K562 (cell line): ENCODE measurements at places on chromosomes 1 and 21. TPM values are rescaled to one million over a fixed set of nuclear protein-coding genes. Genes with fewer than 3 reads are reported as not detected.

DNA sequence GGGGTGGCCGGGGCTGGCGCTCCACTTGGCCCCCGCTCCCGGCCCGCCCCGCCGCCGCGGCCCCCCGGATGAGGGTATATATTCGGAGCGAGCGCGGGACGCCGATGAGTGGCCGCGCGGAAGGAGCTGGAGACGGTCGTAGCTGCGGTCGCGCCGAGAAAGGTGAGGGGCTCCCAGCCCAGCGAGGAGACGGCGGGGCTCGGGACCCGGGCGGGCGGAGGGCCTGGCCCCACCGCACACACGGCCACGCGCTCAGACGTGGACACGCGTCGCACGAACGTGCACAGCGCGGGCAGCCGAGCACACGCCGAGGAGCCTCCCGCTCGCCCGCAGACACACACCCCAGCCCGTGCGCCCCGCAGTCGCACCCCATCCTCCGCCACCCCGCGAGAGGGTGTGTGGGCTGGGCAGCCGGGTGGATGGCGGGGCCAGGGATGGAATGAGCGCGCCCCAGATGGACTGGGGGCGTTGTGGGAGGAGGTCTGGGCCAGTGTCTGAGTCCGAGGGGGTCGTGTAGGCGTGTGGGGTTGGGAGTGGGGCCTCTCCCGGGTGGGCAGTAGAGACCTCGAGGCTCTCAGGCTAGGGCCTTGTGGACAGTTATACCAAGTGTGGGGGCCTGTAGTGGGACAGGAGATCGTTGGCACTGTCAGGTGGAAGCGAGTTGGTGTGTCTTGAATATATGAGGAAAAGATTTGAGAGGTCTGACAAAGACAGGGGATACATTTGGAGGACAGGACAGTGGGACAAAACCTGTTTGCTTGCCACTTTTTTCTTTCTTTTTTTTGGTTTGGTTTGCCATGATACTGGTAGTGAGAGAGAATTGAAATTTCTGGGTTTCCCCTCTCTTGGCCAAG, at the start of gene UAP1:
Gene UAP1 (plus strand): TSS at position 107 of the 854 bp plus-strand sequence. CDS start 4,347 bp downstream, outside the sequence.
- DNase-seq, result no peak
- peak within 1 kb of the TSS; percentile 84 for H3K4me3 ChIP-seq
- peaks cover 19% of the 10 kb centered on the region for H3K4me1 ChIP-seq
- H3K27ac ChIP-seq, result peak within 1 kb of the TSS; percentile 83

DNA sequence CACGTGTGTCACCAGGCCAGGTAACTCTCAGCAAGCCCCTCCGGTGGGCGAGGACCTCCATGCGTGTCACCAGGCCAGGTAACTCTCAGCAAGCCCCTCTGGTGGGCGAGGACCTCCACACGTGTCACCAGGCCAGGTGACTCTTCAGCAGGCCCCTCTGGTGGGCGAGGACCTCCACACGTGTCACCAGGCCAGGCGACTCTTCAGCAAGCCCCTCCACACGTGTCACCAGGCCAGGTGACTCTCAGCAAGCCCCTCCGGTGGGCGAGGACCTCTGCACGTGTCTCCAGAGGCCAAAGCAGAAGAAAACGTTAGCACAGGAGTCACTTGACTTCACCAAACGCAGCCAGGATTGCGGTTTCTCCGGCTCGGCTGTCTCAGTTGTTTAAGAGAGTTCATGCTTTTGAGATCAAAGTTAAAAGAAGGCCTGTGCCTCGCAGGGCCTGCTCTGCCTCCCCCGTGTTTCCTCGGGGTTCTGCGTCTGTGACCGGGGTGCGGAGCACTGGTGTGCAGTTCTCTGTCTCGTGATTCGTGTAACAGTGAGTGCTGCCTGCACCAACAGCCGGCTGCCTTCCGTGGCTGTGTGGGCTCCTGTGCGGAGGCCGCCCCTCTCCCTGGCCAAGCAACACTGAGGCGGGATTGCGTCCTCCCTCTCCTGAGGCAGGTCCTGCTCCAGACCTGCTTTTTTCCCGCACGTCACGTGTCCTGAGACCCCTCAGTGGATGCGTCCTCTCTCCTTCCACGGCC, 56.6 kb downstream of the PRKCZ start:
- no peak overlapping the region for H3K4me3 ChIP-seq
- no peak for DNase-seq
- H3K4me1 ChIP-seq, result peaks cover 55% of the 10 kb centered on the region
- H3K27ac ChIP-seq, result no peak overlapping the region
- peaks cover 64% of the 10 kb centered on the region for H3K27me3 ChIP-seq

- peaks cover 48% of the 10 kb centered on the region for H3K27me3 ChIP-seq
- no peak overlapping the region for H3K4me3 ChIP-seq
- H3K4me1 ChIP-seq, result peaks cover 5% of the 10 kb centered on the region
- H3K36me3 ChIP-seq, result no peaks in the 10 kb centered on the region
- H3K27ac ChIP-seq, result no peak overlapping the region
Observed at GRCh38 chr1:205435578-205436573, 14.0 kb upstream of the LEMD1 start.

- H3K36me3 ChIP-seq, result peaks cover 92% of the 10 kb centered on the region
- no peak for DNase-seq
- no peaks in the 10 kb centered on the region for H3K27me3 ChIP-seq
- no peak overlapping the region for H3K27ac ChIP-seq
- peaks cover 5% of the 10 kb centered on the region; the same call in 2 of the 3 replicates for H3K4me1 ChIP-seq
- no peak overlapping the region for H3K4me3 ChIP-seq
Observed at GRCh38 chr1:39852876-39853275, 30.4 kb downstream of the TRIT1 start.

DNA sequence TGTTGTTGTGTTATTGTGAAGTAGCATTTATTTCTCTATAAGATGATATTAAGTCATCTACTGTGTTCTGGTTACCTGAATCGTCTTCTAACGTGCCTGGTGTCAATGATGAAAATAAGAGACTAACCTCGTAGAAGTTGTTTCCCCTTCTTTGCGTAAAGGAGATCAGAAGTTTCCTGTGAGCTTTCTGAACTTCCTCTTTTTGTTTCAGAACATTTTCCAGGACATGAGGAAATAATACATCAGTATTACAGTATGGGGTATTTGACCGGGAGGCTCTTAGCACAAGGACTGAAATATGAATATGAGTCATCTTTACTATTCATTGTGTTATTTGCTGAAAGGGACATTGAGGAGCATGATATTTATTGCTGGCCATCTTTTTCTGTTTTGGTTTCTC, 1.3 kb downstream of the ST6GALNAC3 start:
- H3K27ac ChIP-seq, result no peak overlapping the region
- no peaks in the 10 kb centered on the region for H3K27me3 ChIP-seq
- peaks cover 3% of the 10 kb centered on the region; the same call in 1 of the 3 replicates for H3K4me1 ChIP-seq
- no peak overlapping the region for H3K4me3 ChIP-seq
- H3K36me3 ChIP-seq, result no peaks in the 10 kb centered on the region

GRCh38 chr1:158021721-158022120, 28.3 kb downstream of the KIRREL1 start:
- DNase-seq, result no peak
- no peaks in the 10 kb centered on the region for H3K36me3 ChIP-seq
- H3K4me1 ChIP-seq, result no peaks in the 10 kb centered on the region
- no peak overlapping the region for H3K4me3 ChIP-seq
- no peak overlapping the region for H3K27ac ChIP-seq
- H3K27me3 ChIP-seq, result peaks cover 4% of the 10 kb centered on the region; the same call in 1 of the 3 replicates

- peaks cover 5% of the 10 kb centered on the region; the same call in 2 of the 3 replicates for H3K36me3 ChIP-seq
- H3K4me3 ChIP-seq, result no peak overlapping the region
- DNase-seq, result no peak
- no peaks in the 10 kb centered on the region for H3K27me3 ChIP-seq
- no peak overlapping the region for H3K27ac ChIP-seq
- no peaks in the 10 kb centered on the region for H3K4me1 ChIP-seq
Observed at GRCh38 chr1:182811975-182812722, 22.6 kb downstream of the NPL start.

DNA sequence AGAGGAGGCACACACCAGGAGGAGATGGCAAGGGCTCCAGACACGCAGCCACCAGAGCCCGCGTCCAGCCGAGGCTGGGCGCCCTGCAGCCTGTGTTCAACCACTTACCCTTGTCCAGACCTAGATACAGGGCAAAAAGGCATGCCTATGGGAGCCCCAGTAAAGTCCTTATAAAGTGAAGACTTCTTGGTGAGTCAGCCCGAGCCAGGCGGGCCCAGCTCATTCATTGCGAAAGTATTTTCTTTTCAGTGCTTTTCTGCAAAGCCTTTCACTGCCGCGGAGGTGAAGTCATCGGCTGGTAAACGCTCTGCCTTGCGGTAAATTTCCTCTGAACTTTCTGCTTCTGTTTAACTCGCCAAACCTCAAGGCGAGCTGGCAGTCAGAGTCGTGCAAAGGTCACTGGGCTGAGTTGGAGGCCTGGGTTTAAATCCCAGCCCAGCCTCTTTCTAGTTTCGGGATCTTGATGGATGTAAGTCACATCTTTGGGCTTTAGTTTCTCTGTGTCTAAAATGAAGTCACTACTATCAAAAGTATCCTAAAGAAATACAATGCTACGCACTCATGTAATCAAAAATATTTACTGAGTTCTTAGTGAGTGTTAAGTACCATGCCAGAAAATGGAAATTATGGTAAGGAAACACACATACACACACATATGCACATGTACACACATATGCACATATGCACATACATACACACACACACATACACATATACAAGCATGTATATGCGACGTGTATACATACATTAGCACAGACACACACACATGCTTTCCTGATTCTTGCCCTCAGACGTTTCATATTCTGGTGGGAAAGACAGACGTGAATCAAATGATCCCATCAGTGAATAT, 54.7 kb upstream of the IFFO2 start:
- no peak overlapping the region for H3K4me3 ChIP-seq
- peak; percentile 18 for DNase-seq
- H3K4me1 ChIP-seq, result peaks cover 8% of the 10 kb centered on the region; the same call in 1 of the 3 replicates
- peaks cover 54% of the 10 kb centered on the region for H3K27me3 ChIP-seq
- no peaks in the 10 kb centered on the region for H3K36me3 ChIP-seq

- no peaks in the 10 kb centered on the region for H3K27me3 ChIP-seq
- no peak for DNase-seq
- peaks cover 88% of the 10 kb centered on the region for H3K36me3 ChIP-seq
- H3K27ac ChIP-seq, result no peak overlapping the region
Observed at GRCh38 chr1:212107481-212107880, 71.9 kb downstream of the DTL start.

GRCh38 chr1:164671323-164671965, 112.5 kb downstream of the PBX1 start:
- no peak overlapping the region for H3K4me3 ChIP-seq
- H3K27me3 ChIP-seq, result peaks cover 2% of the 10 kb centered on the region; the same call in 1 of the 3 replicates
- DNase-seq, result no peak
- no peaks in the 10 kb centered on the region for H3K36me3 ChIP-seq
- H3K27ac ChIP-seq, result no peak overlapping the region

The CRYAA gene
- not detected in 2 replicates for total RNA-seq

The FAM163A gene
- total RNA-seq, result not detected in 2 replicates

The HSPB7 gene
- 0.09 TPM in 1 of 2 replicates, not detected in the other for total RNA-seq

The CYP2J2 gene
- not detected in 2 replicates for total RNA-seq

The AKR7A3 gene
- total RNA-seq, result 0.91 and 1.2 TPM in 2 replicates

The TNNI3K gene
- not detected in 2 replicates for total RNA-seq
